Mucosa of gallbladder (tissue), 1 donor: ENCODE measurements at places on chromosomes 12 and 14. TPM values are rescaled to one million over a fixed set of nuclear protein-coding genes. Genes with fewer than 3 reads are reported as not detected.

INHBC gene
- not detected for total RNA-seq

DNA sequence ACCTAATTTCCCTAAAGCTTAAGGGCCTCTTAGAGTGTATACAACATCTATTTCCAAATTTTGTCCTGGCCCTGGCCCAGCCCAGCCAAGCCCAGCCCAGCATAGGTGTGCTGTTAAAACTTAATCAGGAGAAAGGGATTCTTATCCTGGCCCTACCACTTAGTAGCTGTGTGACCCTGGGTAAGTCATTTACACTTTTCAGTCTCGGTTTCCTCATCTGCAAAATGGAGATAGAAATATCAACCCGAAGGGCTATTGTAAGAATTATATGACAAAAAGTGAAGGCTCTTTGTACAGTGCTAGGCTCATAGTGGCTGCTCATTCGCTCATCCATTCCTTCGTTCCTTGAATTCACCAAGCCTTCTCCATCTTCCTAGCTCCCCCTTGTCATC lies 442 bp downstream of the ERG28 start:
- DNase-seq, result no peak

- peak; percentile 16 for DNase-seq
Observed at GRCh38 chr14:102363182-102363943, 622 bp downstream of the TECPR2 start.

DTX3 gene
- total RNA-seq, result 31.2 TPM

DNA sequence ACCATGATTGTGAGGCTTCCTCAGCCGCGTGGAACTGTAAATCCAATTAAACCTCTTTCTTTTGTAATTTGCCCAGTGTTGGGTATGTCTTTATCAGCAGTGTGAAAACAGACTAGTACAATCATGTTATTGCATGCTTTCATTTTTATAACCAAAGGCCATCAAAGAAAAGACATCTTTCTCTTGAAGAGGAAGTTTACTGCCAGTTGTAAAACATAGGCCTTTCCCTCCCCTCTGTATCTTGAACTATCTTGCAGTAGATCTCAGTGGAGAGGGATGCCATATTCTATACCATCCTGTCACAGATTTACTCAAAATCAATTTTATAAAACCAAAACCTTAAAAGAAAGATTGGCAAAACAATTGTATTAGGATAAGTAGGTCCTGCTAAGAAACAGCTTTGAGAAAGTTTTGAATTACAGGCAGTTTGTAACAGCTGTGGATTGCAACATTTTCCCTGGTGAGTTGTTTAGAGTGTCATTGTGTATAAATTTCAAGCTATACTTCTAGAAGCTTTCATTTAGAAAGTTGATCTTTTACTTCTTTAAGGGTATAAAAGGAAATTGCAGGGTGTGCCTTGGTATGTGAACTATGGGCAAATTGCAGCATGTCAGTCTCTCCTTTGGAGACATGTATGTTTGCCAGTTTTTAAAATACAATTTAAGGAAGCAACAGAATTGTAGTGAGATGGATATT lies 128.0 kb downstream of the ATP23 start:
- no peak for DNase-seq

GRCh38 chr14:50357124-50357523 lies 39.6 kb downstream of the CDKL1 start:
- DNase-seq, result no peak

GRCh38 chr12:94267921-94268471 lies 119.6 kb downstream of the PLXNC1 start:
- DNase-seq, result no peak

DNA sequence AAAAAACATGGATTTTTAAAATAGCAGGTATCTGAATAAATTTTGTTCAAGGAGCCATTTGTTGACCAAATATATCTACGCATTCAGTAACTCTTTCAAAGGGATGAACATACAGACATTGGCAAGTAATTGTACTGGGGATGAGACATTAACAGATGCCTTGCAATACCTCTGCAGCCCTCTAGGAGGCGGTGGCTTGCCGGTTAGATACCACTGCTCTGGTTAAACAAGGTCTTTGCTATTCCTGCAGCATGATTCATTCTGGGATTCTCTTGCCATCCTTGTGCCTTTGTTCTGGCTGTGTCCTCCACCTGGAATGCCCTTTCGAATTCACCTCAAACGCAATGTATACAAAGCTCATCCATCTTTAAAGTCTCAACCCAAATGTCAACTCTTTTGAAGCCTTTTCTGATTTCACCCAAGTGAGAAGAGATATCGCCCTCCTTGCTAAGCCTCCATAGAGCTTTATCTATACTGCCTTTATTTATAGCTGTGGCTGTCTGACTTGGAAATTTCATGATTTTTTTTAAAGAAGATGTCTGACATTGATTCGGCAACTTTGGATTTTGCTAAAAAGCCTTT lies 131.0 kb upstream of the SRRM4 start:
- no peak for DNase-seq

GRCh38 chr14:70080076-70080475 lies 108.7 kb downstream of the SLC8A3 start:
- DNase-seq, result no peak

DNA sequence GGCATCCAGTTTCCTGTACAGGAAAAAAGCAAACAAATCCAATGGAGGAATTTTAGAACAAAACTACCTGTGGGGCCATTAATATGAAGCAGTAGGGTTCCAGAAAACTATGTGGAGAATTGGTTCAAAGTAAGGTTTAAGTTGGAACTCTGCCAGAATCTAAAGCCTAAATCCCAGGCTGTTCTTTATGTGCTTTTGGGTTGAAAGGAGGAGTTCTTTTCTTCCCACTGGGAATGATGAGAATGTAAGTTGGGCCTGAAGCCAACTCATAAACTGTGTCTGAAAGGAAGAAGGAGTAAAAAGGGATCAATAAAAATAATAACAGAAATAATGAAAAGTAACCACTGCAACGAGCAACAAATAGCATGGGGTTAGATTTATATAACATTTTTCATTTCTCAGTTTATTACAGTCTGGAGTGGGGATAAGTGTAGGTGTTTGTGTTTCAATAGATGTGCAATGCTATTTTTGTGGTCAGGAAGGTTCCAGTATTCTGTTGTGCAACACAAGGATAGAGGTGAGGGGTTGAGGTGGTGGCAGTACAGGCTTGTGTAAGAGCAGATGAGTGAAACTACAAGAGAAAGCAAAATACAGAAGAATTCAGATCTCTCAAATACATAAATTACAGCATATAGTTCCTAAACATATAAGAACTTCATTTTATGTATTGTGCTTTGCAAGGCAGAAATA lies 373.6 kb downstream of the EMP1 start:
- DNase-seq, result no peak

DNA sequence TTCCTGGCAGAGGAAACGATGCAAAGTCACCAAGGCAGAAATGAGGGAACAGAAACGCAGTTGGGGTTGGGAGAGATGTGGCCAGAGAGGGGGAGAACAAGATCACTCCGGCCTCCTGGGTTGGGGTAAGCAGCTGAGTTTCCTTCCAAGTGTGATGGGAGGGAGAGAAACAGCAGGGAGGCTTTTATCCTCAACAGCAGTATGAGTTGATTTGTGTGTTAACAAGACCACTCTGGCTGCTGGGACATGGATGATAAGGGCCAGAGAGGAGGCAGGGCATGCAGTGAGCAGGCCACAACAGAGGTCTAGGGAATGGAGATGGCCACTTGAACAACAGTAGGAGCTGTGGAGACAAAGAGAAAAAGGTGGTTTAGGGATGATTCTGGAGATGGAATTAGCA lies 66.8 kb downstream of the GLRX5 start:
- no peak for DNase-seq

GRCh38 chr14:24888532-24888931 lies 161.4 kb downstream of the STXBP6 start:
- no peak for DNase-seq

- DNase-seq, result no peak
Observed at GRCh38 chr14:65826946-65827345, 414.4 kb downstream of the FUT8 start.

- DNase-seq, result no peak
Observed at GRCh38 chr14:92844204-92844603, 50.1 kb downstream of the GOLGA5 start.

GRCh38 chr12:40033242-40033630 lies 72.6 kb downstream of the SLC2A13 start:
- no peak for DNase-seq

ANKRD33 gene
- not detected for total RNA-seq

DNA sequence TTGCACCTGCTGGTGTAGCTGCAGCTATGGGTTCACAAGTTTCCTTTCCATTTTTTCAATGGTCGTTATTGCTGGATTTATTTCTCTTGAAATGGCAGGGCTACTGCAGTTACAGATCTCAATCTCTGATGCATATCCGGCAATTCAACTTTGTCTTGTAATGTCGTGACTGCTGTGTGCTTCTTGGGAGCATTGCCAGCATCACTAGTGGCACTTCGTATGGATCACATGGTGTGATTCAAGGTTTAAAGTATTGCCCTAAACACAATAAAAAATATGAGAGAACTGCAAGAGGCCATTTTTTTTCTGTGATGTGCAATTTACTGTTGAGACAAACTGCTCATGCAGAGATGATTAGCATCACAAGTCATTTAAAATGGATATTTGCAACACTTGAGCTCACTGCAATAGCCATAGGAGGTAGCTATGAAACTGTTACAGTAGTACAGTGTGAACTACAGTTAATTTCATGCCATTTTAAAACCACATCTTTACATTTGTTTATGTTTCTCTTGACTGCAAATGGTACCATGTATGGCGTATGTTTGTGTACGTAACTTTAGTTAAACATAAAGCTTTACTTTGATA lies 217.4 kb upstream of the PDE3A start:
- DNase-seq, result no peak

DNA sequence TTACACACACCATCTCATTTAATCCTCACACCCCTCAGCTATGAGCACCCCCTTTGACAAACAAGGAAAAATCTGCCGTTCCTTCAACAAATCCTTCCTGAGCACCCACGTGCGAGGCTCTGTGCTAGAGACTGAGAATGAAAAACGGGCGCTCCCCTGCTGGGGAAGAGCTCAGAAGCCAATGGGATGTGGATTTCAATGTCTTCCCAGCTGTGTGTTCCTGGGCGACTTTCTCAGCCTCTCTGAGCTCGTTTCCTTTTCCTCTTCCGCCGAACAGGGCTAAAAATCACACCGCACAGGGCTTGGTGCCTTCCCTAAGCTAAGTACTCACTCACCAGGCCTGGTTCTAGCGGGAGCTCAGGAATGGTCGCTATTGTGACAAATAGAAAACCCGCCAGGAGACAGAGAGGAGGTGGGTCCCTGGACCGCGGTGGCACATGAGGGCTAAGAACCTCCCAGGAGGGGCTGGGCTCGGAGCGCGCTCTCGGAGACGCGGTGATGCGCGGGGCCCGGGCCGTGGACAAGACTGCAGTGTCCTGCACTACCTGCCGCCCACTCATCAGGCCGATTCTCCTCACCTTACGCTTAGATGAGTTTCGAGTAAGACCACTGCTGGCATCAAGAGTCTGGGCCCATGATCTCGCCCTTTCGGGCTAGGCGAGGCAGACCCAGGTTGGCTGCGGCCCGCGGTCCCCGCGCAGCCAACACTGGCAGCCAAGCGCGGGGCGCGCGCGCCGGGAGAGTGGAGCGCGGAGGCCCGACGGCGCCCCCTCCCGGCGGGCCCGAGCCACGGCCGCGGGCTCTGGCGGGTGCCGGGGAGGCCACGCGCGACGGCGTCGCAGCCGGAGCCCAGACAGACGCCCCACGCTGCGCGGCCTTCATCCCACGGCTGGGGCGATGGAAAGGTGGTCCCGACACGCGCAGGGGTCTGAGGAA lies 17.0 kb downstream of the ZDHHC22 start:
- DNase-seq, result peak; percentile 16

GRCh38 chr12:29706311-29706710 lies 77.4 kb downstream of the TMTC1 start:
- no peak for DNase-seq

RGS6 gene
- total RNA-seq, result 1.1 TPM

- DNase-seq, result no peak
Observed at GRCh38 chr12:25811656-25812126, 146.8 kb upstream of the RASSF8 start.

PPP1R36 gene
- 3.2 TPM for total RNA-seq

PTGER2 gene
- total RNA-seq, result 3.9 TPM

OR6C2 gene
- total RNA-seq, result not detected

SINHCAF gene
- 73.3 TPM for total RNA-seq

DNA sequence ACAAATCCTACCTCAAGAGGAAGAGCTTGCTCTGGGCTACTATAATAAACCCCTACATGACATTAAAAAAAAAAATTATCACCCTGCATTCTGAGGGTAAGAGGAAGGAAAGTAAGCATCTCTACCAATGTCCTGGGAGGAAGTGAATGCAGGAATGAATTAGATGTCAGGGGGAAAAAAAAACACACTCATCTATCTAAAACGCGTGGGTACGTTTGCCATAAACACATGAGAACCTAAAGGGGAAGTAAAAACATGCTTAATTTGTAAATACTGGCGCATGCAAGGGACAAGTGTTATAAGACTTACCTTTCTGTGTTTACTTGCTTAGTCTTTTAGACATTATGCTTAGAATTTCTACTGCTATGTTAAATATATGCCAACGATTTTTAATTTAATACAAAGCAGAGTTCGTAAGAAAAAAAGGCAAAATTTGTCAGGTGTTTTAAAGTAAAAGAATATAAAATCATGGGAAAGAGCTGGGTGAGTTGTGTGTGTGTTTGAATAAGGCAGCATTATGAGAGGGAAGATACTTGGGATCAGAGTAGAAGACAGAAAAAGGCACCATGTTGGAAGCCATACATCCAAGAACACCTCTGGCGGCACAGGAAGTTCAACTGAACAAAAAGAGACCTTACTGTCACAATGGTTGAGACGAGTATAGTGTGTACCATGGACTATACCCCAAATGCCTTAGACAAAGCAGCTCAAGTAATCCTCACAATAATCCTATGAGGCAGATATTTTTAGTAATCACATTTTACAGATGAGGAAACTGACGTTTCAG lies 1.5 kb downstream of the TMED8 start:
- no peak for DNase-seq

DNA sequence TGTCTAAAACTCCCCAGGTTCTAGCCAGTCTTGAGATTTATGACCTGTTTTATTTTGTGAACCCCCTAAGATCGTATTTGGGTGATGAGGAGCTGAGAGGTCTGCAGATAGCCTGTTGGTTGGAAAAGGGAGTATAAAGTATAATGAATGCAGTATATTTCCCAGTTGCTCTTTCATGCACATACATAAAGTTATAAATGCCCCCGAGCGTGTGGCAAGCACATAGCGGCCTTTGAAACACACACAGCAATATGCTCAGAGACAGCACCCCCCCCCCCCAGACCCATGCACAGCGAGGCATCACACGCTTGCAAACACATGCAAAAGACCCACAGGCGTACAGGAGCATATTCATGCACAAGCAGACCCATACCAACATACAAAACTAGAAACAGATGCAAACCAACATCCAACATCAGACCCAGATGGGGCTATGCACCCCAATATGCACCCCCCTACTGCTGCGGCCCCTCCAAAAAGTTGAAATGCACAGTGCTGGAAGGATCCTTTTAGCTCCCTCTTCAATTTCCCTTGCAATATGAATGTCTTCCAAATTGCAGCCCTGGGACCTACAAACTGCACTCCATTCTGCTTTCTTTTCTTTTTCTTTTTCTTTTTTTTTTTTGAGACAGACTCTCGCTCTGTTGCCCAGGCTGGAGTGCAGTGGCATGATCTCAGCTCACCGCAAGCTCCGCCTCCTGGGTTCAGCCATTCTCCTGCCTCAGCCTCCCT lies 82.2 kb upstream of the TBX3 start:
- no peak for DNase-seq

KCNMB4 gene
- 3.1 TPM for total RNA-seq

- DNase-seq, result no peak
Observed at GRCh38 chr12:91099836-91100235, 11.5 kb downstream of the LUM start.
